ENCODE measurements at places on chromosomes 7 and 10.

DNA sequence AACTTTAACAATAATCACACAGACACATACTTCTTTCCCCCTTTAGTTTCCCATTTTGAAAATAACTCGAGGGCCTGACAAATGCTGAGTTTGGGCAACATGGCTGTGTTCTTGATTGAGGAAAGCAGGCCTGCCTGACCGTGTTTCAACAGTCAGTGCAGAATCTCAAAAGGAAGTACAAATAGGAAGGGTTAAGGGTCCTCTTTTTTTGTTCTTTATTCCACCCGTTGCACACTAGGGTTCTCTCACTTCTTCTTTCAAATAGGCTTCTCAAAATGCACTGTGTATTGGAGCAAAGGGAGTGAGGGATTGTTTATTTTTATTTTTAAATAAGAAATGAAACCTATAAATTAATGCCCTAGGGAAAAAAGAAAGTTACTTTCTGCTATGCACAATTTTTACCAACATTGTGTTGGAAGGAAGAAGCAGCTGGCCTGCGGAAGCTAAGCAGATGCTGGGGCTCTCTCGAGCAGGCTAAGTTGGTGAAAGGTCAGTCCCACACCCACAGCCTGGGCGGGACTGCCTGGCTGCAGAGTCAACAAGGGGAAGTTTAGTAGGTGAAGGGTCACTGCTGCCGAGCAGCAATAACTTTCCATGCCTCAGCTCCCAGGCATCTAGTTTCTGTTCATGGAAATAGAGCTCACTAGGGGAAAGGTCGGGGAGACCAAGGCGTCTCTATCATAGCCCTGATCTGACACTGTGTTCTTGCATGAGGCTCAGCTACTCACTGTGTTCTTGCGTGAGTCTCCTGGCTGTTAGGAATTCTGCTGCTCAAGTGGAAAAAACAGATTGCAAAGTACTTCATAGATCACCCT is 12.2 kb upstream of the PDK4 start:
- DNase-seq: no peak

DNA sequence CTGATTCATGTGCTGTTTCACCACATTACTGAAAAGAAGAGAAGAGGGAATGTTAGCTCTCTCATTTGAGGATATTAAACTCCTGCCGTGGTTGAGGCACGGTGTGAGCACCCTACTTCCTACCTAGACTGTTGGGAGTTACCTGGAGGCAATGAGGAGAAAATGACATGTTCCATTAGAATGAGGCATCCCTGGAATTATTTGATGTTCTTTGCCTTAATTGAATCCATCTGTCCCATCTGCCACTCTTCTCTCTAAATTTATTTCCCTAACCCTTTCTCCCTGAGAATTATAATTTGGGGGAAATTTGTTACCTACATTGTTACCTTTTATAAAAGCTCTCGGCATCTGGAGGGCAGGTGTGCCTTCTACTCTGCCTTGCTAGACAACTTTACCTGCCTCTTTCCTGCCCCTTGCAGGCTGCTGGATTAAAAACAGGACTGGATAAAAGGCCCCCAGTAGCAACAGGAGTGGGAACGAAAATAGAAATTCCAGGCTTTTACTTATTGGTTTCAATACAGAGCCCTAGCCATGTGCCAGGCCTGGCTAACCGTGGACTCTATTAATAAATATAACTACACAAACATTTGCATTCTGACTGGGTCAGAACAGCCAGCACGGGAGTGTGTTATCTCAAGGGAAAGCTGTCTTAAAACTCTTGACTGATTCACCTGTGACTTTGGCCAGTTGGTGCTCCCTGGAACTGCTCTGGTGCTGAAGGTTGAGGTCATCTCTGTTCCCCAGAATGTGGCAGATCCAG is 4.4 kb upstream of the ATXN7L1 start:
- DNase-seq: no peak

DNA sequence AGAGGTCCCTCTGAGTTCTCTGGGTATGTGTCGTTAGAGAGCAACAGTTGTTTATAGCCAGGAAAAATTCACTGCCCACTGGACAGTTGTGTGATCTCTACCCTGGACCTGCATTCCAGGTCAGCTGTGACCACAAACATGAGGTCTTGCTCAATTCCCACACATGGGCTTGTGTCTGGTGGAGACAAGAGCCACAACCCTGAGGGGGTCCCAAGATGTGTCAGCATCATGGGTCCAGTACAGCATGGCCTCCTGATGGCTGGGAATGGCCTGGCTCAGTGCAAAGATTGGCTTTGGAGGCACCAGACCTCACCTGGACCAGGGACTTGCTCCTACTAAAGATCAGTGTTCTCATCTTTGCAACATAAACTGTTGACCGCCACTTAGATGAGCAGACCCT is 751.6 kb downstream of the GRID1 start:
- DNase-seq: no peak

- DNase-seq: no peak
Observed at GRCh38 chr7:35722054-35722849, 27.3 kb upstream of the HERPUD2 start.

- DNase-seq: no peak
Observed at GRCh38 chr10:117266812-117267211, 25.9 kb downstream of the SLC18A2 start.

DNA sequence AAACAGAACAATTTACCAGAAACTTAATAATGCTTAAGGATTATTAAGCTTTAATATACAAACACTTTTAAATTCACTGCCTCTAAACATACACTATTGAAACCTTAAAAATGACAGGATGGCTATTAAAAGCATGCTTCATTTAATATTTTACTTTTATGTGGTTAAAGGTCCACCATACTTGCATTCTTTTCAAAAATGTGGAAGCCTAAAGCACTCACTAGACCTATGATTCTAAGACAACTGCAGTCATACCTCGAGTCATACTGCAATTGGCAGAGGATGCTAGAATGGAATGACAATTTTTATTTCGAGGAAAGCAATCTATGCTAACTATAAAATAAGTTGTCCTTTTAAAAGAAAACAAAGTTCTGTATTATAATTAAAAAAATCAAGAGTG is 85.3 kb downstream of the PIP4K2A start:
- no peak for DNase-seq

DNA sequence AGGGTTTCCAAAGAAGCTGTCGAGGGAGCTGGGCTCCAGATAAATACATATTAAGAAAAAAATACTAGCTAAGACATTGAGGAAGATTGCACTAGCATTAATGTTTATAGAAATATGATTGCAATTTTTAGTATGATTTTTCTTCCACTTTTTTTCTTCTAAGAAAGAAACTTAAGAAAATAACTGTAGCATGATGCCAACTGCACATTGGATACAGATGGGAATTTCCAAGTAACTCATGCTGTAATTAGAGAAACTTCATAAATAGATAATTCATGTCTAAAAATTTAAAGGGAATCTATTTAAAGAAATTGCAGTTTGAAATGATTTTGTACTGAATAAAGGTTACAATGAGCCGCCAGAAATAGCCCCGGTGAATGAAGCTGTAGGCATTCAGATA is 119.4 kb downstream of the POLR1F start:
- no peak for DNase-seq
